ENCODE measurements at places on chromosomes 4 and X.

- DNase-seq: no peak
Observed at GRCh38 chrX:66024570-66024969, 15.3 kb downstream of the VSIG4 start.

DNA sequence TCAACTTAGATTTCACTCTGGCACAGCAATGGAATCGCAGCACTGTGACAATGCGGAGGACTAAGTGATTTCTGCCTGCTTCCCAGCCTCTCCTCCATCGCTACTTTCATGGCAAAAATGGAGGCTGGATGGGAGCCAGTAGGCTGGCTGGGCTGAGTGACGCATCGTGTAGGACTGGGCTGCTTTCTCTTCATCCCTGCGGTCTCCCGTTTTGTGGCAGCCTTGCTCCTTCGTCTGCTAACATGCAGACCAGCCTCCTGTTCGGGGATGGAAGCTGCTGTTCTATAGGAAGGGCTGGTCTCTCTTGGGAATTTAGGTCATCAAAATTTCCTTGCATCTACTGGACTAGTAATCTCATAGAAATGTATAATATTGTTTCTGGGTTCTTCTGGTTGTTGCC lies 15.8 kb upstream of the RGS12 start:
- DNase-seq: no peak

- DNase-seq: peak; percentile 85
Observed at GRCh38 chr4:3257556-3258482, 8.9 kb downstream of the MSANTD1 start.

GRCh38 chr4:36533944-36534343 lies 252.5 kb downstream of the DTHD1 start:
- no peak for DNase-seq

- DNase-seq: no peak
Observed at GRCh38 chr4:7894677-7895181, 44.9 kb downstream of the AFAP1 start.

GRCh38 chr4:168693750-168694490 lies 197.1 kb downstream of the PALLD start:
- no peak for DNase-seq

GRCh38 chr4:2057382-2058065 lies 1.6 kb upstream of the NAT8L start:
- no peak for DNase-seq

- DNase-seq: no peak
Observed at GRCh38 chr4:114116861-114117260, 137.4 kb upstream of the ARSJ start.

- DNase-seq: no peak
Observed at GRCh38 chr4:146791439-146791838, 152.7 kb downstream of the POU4F2 start.

DNA sequence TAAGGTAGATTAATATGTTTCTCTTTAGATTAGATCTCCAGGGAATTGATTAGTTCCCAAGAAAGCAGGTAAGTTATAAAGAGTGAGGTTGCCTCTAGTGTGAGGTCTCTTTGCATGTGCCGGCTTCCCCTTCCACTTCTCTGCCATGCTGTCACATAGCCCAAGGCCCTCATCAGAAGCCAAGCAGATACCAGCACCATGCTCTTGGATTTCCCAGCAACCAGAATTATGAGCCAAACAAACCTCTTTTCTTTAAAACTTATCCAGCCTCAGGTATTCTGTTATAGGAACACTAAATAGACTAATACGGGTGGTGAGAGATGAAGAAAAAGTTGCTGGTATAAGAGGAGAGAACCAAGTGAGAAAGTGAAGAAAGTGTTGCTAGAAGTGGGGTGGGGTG lies 15.1 kb downstream of the ANKRD50 start:
- no peak for DNase-seq

GRCh38 chrX:50698944-50699343 lies 115.0 kb downstream of the SHROOM4 start:
- no peak for DNase-seq

GRCh38 chr4:76836860-76837562 lies 60.9 kb downstream of the SOWAHB start:
- no peak for DNase-seq

DNA sequence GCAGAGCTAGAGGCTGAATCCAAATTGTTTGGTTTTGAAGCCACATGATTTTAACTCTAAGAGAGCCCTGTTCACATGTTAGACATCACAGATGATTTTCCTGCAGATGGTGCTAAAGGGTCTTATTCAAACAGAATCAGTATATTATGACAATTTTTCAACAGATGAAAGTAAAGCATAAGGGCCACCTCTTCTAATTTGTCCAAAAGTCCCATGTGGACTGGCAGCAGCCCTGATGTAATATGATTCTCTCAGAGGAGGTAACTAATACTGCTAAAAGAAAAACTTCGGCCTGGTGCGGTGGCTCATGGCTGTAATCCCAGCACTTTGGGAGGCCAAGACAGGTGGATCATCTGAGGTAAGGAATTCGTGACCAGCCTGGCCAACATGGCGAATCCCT lies 26.0 kb upstream of the SETD7 start:
- no peak for DNase-seq
